ENCODE measurements at places on chromosomes 12 and 14. TPM values are rescaled to one million over a fixed set of nuclear protein-coding genes. Genes with fewer than 3 reads are reported as not detected.

The GARIN6 gene
- not detected for total RNA-seq

GRCh38 chr12:120470150-120470784 is 719 bp upstream of the SRSF9 start:
- no peak for DNase-seq

- no peak for DNase-seq
Observed at GRCh38 chr12:115374480-115375185, 690.7 kb upstream of the TBX3 start.

The CLEC4E gene
- total RNA-seq = not detected

The MGP gene
- total RNA-seq = under 0.01 TPM

The SMIM41 gene
- under 0.01 TPM for total RNA-seq

The GLT1D1 gene
- under 0.01 TPM for total RNA-seq

The TAS2R10 gene
- total RNA-seq = 0.27 TPM

The OR8S1 gene
- total RNA-seq = not detected

GRCh38 chr12:69919495-69919894 is 94.5 kb downstream of the MYRFL start:
- no peak for DNase-seq
